ENCODE measurements at places on chromosomes 1 and 21.

DNA sequence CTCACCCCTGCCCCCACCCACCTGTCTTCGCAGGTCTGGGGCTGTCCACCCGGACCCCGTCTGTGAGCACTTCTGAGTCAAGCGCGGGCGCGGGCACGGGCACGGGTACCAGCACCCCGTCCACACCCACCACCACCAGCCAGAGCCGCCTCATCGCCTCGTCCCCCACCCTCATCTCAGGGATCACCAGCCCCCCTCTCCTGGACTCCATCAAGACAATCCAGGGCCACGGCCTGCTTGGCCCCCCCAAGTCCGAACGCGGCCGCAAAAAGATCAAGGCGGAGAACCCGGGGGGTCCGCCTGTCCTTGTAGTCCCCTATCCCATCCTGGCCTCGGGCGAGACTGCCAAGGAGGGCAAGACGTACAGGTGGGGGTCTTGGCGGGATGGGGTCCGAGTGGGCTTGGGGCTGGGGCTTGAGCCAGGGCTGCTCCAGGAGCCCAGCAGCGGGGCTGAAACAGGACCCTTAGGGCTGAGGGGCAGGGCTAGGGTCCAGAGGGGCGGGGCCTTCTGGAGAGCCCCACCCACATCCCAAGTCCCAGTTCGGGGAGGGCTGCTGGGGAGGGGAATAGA, 23.9 kb downstream of the ZNF362 start:
- DNase-seq = peak; percentile 64

DNA sequence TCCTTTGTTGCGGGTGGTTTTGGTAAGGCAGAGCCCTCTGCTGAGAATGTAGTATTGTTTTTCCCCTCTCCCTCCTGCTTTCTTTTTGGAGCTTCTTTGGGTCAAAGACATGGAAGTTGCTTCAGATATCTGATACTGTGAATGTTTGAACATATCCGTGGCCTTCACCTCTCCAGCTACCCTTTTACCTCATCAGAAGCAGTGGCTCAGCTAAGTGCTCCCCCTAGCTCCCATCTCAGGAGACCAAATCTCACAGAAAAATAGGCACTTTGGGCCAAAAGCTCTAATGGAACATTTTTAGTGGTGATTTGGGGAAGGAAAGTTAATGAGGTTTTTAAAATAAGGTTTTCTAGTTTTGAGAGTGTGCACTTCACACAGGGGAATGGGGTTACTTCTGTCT, 6.3 kb downstream of the TMEM200B start:
- DNase-seq = no peak

- DNase-seq = no peak
Measured at GRCh38 chr1:95073446-95073845, 695 bp upstream of the ALG14 start.

DNA sequence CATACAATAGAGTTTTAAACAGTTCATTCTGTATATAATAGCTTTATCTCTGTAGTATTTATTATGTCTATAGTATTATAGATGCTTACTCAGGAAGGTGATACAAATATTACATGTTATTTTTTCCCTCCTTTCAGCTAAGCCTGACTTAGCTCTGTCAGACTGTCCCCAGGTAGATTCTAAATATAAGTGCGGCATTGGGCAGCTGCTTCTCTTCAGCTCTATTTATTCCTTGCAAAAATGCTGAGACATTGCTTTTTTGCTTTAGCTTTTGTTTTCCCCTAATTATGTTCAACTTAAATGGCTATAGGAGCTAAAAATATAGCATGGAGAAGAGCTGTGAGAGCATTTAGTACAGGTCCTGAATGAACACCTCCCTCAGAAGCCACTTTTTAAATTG, 203.2 kb upstream of the BEND5 start:
- no peak for DNase-seq

GRCh38 chr1:182359645-182360044, 31.9 kb downstream of the GLUL start:
- no peak for DNase-seq

DNA sequence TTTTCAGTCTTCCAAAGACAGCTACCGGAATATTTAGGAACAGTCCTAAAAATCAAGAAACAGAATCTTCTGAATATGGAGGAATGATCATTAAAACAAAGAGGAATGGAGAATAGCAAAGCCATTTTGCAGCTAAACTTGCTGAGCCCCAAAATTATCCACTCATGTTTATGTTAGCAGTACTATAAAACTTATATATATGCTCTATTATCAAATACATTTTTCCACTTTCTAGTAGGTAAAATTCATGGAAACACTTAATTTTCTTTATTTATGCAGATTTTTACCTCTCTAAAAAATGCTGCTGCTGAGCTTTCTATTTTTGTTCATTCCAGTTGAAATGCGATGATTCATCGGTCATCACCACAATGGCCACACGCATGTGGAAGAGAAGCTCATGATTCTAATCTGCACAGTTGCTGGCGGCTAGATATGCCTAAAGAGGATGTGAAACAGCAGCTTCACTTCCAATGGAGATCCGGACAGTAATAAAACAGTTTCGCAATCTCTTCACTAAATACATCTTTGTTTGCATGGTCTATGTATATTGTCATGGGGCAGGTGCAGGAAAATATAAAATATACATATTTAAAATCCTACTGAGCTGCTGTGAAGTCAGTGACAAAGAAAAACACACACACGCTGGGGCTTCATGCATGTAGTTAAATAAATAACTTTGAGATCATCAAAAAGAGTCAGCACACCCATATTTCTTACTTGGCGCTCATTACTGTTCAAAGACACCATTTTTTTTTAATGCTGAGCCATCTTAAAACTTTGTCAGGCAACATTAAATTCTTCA, 292.2 kb downstream of the SMYD3 start:
- DNase-seq = peak; percentile 31

DNA sequence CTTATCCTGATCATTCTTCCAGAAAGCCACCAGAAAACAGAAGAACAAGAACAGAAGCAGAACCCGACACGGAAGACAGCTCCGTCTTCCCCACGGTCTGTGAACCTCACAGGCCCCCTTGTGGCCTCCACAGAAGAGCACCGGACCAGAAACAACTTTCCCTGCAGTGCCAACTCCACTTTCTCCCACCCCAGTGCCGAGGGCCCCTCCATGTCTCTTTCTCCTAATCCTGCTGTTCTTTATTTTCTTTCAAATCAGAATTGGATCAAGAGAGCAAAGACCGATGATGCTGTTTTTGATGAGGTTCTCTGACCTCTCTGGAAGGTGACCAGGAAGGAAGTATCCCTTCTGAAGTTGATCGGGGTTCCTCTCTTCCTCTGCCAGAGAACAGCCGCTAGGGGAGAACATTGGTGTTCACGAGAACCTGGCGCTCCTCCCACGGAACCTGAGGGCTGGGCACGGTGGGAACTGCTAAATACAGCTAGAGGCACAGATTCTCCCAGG, 58.9 kb upstream of the CTTNBP2NL start:
- no peak for DNase-seq

DNA sequence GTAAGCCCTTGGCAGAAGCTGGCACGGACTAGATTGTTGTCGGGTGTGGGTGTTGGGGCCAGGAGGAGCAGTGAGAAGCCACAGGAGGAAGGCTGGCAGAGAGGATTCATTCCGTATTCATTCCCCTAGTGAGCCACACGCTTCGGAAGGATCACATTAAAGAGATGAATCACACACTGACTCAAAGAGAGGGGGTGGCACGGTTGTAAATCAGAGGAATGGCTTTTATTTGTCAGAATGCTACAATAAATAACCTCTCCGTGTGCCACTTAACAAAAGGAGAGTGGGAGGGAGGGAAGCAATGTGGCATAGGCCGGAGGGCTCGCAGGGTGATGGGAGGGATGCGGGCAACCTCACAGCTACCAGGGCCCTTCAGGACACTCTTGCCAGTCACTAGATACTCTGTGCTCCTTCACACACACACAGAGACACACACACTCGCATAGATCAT, 135.5 kb downstream of the HIVEP3 start:
- no peak for DNase-seq

- no peak for DNase-seq
Measured at GRCh38 chr1:41318135-41318534, 43.1 kb upstream of the FOXO6 start.

- no peak for DNase-seq
Measured at GRCh38 chr1:47984175-47984789, 12.9 kb downstream of the TRABD2B start.

- DNase-seq = no peak
Measured at GRCh38 chr21:26982767-26983166, 15.9 kb upstream of the ADAMTS5 start.

GRCh38 chr21:45138199-45139002, 64.0 kb downstream of the ADARB1 start:
- peak; percentile 62 for DNase-seq

- no peak for DNase-seq
Measured at GRCh38 chr1:242043165-242043564, 44.3 kb upstream of the MAP1LC3C start.

DNA sequence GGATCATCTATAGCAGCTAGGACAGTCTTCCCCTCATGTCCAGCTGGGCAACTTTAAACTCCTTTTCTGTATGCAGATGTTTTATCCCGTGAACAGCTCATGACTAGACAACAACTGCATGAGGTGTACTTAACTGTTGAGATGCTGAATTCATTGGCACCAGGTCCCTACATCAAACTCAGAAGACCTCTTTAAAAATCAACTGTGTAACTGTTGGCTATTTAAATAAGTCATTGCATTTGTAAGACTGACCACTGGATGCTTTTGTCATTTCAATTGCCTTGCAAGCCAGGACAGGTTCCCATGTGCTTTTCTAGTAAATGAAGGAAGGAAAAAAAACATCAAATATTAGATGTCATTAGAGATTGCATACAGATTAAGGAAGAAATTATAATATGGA, 28.3 kb upstream of the GORAB start:
- DNase-seq = no peak

DNA sequence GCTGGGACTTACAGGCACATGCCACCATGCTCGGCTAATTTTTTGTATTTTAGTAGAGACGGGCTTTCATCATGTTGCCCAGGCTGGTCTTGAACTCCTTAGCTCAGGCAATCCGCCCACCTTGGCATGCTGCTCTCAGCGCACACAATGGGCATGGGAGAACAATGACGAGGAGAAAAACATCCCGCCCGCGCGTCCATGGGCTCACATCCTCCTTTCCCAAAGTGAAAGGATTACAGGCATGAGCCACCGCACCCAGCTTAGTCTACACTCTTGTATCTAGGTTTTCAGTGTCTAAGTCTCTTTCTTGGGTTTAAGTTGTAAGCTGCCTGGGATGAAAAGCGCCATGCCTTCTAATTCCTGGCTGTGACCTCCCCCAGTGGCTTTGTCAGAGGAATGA, 37.9 kb downstream of the CDK18 start:
- DNase-seq = peak; percentile 64

GRCh38 chr1:230312676-230313075, 113.5 kb downstream of the PGBD5 start:
- no peak for DNase-seq

GRCh38 chr1:1181938-1182410, 8.3 kb downstream of the TTLL10 start:
- no peak for DNase-seq

GRCh38 chr1:9861360-9861759, 37.6 kb upstream of the CLSTN1 start:
- DNase-seq = no peak

DNA sequence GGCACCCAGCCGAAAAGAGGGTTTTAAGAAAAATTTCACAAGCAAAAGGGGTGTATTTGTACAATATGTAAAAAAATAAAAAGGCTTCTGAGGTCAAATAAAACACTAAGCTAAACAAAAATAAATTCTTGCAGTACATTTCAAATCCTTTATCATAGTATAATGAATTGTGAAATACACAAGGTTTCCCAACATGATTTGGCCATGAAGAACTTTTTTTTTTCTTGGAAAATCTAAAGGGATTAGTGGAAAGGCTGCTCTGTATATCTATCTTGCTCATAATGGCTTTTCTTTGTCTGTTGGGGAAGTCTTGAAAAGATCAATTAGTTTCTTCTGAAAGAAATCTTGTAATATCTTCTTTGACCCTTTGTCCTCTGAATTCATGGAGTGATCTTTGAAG, 593.4 kb downstream of the PLPP3 start:
- no peak for DNase-seq

- DNase-seq = no peak
Measured at GRCh38 chr1:47228644-47229030, 3.4 kb downstream of the TAL1 start.

- DNase-seq = no peak
Measured at GRCh38 chr21:33219954-33220353, 9.8 kb upstream of the IFNAR2 start.

DNA sequence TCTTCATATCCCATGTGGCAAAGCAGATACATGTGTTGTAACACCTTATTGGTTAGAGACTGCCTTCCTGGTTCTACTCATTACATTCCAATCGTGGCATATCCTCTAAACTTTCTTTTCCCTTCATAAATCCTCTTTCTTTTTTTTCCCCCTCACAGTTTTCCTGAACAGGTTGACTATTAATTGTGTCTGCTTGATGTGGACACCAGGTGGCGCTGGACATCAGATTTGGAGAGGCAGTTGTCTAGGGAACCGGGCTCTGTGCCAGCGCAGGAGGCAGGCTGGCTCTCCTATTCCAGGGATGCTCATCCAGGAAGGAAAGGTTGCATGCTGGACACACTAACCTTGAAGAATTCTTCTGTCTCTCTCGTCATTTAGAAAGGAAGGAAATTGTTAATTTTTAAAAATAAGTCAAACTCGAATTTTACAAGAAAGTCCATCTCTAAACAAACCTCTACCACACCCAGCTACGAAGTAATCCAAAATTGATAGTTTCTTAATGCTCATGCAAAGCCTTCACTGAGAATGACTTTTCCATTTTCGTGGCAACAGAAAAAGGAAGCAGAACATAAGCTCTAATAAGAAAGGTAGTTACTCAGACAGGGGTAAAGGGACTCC, 59.4 kb upstream of the ASB17 start:
- peak; percentile 83 for DNase-seq

DNA sequence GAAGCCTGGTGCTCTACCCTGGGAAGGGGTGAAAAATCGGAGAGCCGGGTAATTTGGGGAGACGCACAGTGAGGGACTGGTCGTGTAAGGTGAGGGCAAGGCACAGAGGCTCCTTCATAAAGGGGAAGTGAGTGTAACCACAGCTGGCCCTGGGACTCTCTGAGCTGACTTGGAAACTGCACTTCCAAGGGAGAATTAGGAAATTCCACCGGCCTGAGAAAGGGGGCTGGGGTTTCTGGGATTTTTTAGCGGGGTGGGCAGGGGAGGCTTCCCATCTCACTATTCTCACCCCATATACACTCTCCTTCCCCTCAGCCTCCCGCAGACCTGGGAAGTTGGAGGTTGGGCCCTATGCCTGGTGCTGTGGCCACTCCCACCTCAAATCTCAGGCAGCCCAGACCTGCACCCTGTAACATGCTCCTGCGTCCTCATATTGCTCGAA, 88.3 kb upstream of the IPO9 start:
- DNase-seq = no peak

- DNase-seq = no peak
Measured at GRCh38 chr1:59755069-59755685, 59.6 kb upstream of the HOOK1 start.

- DNase-seq = no peak
Measured at GRCh38 chr21:37987668-37988067, 71.4 kb upstream of the KCNJ6 start.

- no peak for DNase-seq
Measured at GRCh38 chr1:164765992-164766720, 207.2 kb downstream of the PBX1 start.

GRCh38 chr1:60958001-60958400, 124.4 kb upstream of the NFIA start:
- no peak for DNase-seq
